Hypothalamus (tissue), 51 donors: ENCODE measurements at places on chromosomes 7 and 10.

DNA sequence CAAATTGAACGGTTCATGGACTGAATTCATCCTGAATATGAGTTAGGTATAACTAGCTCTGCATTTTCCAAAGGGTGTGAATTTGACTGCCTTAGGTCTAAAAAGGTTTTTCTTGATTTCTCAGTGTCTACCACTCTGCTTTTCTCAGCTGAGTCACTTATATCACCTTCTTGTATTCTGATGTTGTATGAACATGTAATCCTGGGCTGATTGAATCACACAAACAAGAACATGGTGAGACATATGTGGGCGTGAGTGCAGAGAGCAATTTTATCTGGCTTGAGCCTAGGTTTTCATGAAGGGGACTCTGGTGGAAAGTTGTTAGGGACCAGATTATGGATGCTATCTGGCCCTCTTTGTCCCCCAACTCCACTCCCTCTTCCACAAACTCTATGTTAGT lies 239.8 kb downstream of the SUGCT start:
- no peak for DNase-seq

- DNase-seq: no peak
Measured at GRCh38 chr7:6056616-6057015, 25.4 kb downstream of the ANKRD61 start.

DNA sequence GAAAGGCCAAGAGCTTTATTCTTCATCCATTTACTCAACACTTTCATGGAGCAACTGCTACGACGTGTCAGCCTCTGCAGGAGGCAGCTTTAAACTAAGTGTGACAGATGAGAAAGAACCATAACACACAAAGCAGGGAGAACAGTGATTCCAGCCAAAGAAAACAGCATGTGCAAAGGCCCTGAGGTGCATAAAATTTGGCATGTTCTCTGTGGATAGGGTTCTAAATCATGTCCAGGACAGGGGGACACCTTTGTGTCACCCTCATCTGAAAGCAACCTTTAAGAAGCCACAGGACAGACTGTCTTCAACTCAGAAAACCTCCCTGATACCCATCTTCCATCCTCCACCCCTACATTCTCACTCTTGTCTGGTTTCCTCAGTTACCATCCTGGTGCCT lies 116.6 kb downstream of the KCNMA1 start:
- DNase-seq: no peak

DNA sequence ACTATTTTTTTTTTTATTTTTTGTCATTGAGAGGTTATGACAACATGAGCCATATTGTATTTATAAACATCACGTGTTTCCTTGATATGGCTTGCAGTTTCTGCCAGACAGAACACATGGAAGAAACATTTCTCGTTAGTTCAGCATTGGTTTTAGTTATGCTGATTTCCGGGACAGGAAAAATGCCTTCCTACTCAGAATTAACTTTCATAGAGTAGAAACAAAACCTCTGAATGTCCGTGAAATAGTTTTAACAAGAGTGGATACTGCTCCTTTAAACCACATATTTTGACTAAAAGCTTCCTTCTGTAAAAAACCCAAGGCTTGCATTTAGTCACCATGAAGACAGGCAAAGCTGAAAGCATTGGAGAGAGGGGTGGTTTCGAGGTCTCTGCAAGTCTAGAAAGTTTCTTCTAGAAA lies 240.4 kb downstream of the KIAA1217 start:
- no peak for DNase-seq

- no peak for DNase-seq
Measured at GRCh38 chr10:110081911-110082310, 74.1 kb downstream of the ADD3 start.

DNA sequence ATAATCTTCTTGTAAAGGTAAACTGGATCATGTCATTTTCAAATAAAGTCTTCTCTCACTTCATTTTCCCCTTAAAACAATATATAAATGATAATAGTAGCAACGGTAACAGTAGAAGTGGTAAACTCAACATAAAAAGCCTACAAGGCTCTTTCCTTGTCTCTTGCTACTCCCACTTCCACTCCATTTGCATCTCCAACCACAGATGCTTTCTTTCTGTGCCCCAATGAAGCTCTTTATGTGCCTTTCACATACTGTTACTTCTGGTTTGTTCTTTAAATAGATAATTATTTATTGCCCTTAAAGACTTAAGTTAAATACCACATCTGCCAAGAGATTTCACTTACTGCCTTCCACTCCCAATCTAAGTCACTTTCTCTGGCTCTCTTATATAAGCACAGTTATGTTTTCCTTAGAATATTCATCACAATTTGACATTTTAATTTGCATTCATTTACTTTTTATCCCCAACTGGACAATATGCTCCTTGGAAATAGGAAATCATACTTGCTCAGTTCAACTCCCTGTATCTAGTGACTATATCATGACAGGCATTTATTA lies 149.9 kb downstream of the CRPPA start:
- no peak for DNase-seq

DNA sequence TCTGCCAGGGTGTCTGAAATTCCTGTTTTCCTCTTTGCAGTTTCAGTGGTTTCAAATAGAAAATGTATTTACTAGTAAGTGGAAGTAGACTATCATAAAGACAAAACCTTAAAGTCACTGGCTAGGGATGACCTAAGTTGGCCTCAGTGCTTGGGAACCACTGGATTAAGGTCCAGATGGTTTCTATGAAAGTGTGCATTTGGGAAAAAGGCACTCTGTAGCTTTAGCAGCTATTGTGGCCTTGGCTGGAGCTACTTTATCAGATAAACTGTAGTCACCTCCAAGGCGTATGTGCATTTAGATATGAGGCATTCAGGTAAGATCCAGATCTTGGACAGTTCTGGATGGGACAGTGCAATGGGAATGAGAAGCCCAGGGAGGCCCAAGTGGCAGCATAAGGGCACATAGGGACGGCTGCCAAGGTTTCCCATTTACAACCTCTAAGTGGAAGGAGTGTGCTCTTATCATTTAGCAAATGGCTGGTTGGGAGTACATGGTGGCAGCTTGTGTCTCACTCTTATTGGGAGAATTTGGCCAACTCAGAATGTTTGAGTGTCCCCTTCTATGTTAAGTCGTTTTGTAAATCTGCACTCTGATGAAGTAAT lies 185.6 kb downstream of the LRMDA start:
- no peak for DNase-seq

- no peak for DNase-seq
Measured at GRCh38 chr10:132412316-132413192, 15.6 kb downstream of the PWWP2B start.

DNA sequence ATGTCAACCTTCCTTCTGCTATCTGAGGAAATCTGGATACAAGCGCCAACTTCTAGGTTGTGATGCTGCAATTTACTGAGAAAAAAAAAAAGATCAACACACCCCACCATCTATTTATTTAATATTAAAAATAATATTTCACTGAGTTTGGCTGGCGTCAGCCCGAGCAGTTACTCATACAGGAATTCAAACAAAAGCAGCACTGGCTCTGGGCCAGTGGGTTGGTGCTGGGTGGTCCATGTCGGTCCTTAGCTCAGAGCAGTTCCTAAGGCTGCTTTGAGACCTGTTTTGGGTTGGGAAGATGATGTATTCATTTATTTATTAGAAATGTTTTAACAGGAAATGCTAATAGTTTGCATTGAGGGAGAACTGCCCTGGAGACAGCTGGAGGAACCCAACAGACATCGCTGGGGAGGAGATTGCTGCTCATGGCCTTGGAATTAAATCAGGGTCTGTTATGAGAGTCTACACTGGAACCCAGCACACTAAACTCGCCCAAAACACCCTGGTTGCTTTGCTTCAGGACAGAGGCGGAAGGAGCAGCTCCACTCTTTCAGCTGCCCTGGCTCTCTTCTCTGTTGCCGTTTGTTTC lies 36.3 kb upstream of the GOT1 start:
- no peak for DNase-seq

DNA sequence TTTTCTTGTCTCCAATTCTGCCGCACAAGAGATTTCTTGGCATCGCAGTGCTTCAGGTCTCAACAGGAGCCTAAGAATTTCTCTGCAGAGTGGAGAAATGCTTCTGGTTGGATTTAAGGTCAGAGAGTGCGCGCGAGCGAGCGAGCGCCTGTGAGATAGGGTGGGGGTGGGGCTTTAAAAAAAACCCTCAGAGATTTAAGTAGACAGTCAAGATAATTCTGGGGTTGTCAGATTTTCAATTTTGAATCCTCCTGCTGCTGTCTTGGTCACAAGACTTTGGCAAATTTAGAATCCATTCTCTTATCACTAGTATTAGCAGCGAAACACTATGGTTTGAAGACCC lies 49.7 kb downstream of the CPEB3 start:
- peak; percentile 55 for DNase-seq

GRCh38 chr10:11042357-11042756 lies 24.7 kb downstream of the CELF2 start:
- no peak for DNase-seq
